ENCODE measurements at places on chromosomes 7 and 10. TPM values are rescaled to one million over a fixed set of nuclear protein-coding genes. Genes with fewer than 3 reads are reported as not detected.

DNA sequence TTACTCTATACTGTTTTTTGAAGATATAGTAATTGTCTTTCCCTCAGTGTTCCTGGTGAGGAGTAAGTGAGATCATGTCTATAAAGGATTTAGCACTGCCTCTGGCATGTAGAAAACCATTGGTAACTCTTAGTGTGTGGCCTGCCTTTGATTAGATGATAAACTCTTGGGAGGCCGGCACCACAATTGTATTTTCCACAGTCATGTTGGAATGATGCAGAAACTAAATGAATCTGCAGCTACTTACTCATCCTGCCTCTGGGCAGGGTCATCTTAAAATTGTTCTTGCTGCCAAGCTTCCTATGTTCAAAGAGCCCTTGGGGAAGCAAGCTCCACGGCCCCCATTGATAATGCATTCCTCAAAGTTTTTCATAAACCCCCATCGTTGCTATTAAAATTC is 204.6 kb downstream of the ANKRD7 start:
- H3K4me1 ChIP-seq: no peaks in the 10 kb centered on the region
- H3K36me3 ChIP-seq: no peaks in the 10 kb centered on the region
- no peak for DNase-seq
- no peak overlapping the region for H3K27ac ChIP-seq
- no peak overlapping the region for H3K4me3 ChIP-seq

DNA sequence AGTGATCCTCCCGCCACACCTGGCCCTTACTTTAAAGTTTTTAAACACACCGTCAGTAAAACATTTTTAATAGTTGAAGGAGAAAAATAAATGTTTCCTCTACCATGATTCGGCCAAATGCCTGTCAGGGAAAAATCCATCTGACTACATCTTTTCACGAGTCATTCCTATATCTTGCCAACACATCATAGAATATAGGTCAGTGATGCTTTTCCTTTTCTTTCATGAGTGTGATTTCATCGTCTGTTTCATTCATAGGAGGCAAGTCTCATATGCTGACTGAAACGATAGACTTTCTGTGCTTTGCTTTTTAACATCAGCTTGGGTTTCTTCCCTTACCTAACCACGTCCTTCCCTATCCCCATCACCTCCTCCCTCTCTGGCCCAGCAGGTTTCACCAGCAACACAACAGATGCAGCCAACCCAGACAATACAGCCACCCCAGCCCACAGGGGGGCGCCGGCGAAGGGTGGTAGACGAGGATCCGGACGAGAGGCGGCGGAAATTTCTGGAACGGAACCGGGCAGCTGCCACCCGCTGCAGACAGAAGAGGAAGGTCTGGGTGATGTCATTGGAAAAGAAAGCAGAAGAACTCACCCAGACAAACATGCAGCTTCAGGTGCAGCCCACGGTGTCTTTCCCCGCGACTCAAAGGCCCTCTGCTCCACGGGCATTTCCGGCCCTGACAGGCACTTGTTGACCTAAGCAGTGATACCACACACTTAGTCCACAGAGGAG is 149.2 kb downstream of the TRIL start:
- no peak overlapping the region for H3K27ac ChIP-seq
- no peak overlapping the region for H3K4me3 ChIP-seq
- DNase-seq: no peak
- peaks cover 2% of the 10 kb centered on the region for H3K36me3 ChIP-seq

GRCh38 chr10:26869528-26869927 is 8.8 kb upstream of the ABI1 start:
- no peak overlapping the region for H3K27ac ChIP-seq
- no peak overlapping the region for H3K4me3 ChIP-seq
- no peaks in the 10 kb centered on the region for H3K4me1 ChIP-seq
- DNase-seq: no peak

GRCh38 chr10:128009372-128010126 is 102.6 kb downstream of the PTPRE start:
- no peak overlapping the region for H3K27ac ChIP-seq
- H3K4me1 ChIP-seq: peaks cover 3% of the 10 kb centered on the region
- H3K4me3 ChIP-seq: no peak overlapping the region
- H3K36me3 ChIP-seq: no peaks in the 10 kb centered on the region
- no peaks in the 10 kb centered on the region for H3K27me3 ChIP-seq

- no peak overlapping the region for H3K27ac ChIP-seq
- H3K27me3 ChIP-seq: no peaks in the 10 kb centered on the region
- H3K4me3 ChIP-seq: no peak overlapping the region
- H3K4me1 ChIP-seq: no peaks in the 10 kb centered on the region
- no peak for DNase-seq
These were observed 80.7 kb downstream of the FANK1 start for GRCh38 chr10:125976960-125977605.

DNA sequence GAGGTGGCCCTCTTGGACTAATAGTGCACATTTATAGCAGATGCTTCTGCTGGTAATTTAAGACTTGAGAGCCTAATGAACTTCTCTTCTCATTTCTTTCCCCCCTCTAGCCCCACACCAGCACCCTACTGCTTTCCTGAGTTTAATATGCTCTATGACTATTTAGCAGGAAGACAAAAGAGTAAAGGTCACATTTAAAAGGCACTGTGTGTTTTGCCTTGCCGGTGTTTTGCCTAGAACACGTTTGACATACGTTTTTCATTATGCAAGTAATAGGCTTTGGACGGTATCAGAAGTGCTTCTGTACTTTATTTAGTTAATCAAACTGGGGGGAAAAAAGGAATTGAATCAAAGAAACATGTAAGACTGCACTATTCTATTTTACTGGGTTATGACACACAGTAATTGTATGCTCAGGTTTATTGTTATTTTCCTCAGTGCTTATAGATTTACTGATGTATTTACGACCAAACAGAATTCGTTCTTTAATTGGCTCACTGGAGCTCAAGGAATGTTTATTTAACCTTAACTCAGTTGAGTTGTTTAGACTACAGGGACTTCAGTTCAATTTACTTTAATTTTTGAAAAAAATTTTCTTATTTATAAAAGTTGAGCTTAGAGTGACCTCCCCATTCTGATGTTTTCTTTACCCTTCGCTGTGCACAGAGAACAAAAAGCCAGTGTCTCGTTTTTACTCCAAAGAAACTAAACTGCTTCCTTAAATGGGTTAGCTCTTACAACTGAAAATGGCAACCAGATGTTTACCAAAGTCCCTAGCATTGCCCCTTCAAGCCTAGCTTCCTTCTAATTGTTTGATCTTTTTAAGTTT is 35.4 kb downstream of the CPED1 start:
- H3K36me3 ChIP-seq: no peaks in the 10 kb centered on the region
- H3K27me3 ChIP-seq: no peaks in the 10 kb centered on the region
- peak overlapping the region; percentile 7 for H3K4me3 ChIP-seq
- peaks cover 76% of the 10 kb centered on the region for H3K4me1 ChIP-seq

DNA sequence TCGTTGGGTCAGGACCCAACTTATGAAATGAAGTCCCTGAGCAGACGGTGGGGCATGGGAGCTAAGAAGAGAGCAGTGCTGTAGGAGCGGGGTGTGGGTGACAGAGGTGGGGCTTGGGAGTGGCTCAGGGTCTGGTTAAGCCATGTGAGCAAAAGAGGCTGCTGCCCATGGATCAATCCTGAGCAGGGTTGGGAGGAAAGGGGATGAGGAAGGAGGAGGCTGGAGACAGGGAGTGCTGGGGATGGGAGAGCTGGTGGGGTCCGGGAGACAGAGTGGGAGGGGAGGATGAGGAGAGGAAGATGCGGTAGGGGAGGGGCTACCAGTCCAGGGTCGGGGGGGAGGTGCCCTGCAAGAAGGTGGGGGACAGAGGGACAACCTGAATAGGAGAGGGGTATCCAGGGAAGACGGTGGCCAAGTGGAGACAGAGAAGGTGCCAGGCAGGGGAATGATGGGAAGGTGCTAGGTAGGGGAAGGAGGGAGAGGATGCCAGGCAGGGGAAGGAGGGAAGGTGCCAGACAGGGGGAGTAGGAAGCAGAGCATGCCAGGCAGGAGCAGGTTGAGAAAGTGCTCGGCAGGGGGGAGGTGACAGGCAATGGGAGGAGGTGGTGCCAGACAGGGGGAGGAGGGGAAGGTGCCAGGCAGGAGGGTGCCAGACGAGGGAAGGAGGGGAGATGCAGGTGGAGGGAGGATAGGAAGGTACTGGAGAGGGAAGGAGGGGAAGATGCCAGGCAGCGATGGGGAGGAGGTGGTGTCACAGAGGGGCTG is 27.5 kb upstream of the SMARCD3 start:
- no peaks in the 10 kb centered on the region for H3K36me3 ChIP-seq
- H3K4me3 ChIP-seq: no peak overlapping the region
- no peaks in the 10 kb centered on the region for H3K27me3 ChIP-seq
- no peak overlapping the region for H3K27ac ChIP-seq
- no peak for DNase-seq

KCND2 gene
- total RNA-seq: 0.93 TPM

DNA sequence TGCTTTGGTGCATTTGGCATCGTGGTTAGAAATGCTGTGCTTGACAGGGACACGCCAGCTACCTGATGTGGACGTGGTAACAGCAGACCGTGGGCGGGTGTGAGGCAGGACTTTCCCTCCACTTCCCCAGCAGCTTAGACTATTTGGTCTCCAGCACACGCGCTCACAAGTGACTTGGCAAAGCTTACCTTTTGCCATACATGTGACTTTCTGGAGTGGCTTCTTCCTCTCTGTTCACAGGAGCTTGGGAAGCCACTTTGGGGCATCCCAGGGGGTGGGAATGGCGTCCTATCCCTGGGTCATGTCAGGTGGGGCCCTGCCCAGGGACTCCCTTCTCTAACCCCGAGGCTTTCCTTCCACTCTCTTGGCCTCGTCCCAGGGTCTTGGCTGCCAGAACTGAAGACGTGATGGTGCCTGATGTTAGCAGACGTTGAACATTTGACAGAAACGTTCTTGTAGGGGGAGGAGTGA is 228.7 kb upstream of the KLF6 start:
- peak overlapping the region; percentile 29 for H3K4me3 ChIP-seq
- no peaks in the 10 kb centered on the region for H3K36me3 ChIP-seq
- DNase-seq: no peak
- no peaks in the 10 kb centered on the region for H3K4me1 ChIP-seq
- no peak overlapping the region for H3K27ac ChIP-seq
- H3K27me3 ChIP-seq: no peaks in the 10 kb centered on the region

GRCh38 chr7:11332186-11332864 is 358.7 kb downstream of the PHF14 start:
- no peak overlapping the region for H3K4me3 ChIP-seq
- DNase-seq: no peak
- no peak overlapping the region for H3K27ac ChIP-seq

CHN2 gene
- total RNA-seq: 11.3 TPM

- peaks cover 53% of the 10 kb centered on the region for H3K27me3 ChIP-seq
- H3K4me1 ChIP-seq: no peaks in the 10 kb centered on the region
These were observed 78.9 kb downstream of the MICALL2 start for GRCh38 chr7:1380231-1380815.

- H3K36me3 ChIP-seq: no peaks in the 10 kb centered on the region
- H3K27me3 ChIP-seq: no peaks in the 10 kb centered on the region
- no peak overlapping the region for H3K4me3 ChIP-seq
- H3K4me1 ChIP-seq: no peaks in the 10 kb centered on the region
- no peak for DNase-seq
- no peak overlapping the region for H3K27ac ChIP-seq
These were observed 21.6 kb upstream of the WASL start for GRCh38 chr7:123770378-123770777.

DNA sequence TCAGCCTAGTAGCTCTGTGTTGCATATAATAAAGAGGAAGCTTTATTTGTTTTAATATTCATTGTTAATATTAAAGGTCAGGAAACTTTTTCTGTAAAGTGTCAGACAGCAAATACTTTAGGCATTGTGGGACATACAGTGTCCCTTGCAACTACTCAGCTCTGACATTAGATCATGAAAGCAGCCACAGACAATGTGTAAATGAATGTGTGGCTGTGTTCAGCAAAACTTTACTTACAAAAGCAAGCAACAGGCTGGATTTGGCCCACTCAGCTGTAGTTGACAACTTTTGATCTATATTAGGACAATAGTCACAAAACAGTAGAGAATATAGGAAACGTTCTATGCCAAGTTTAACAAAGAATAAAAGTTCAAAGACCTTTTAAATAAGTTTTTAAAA is 173.3 kb downstream of the RNLS start:
- no peaks in the 10 kb centered on the region for H3K27me3 ChIP-seq
- peaks cover 11% of the 10 kb centered on the region for H3K4me1 ChIP-seq
- no peaks in the 10 kb centered on the region for H3K36me3 ChIP-seq
- H3K27ac ChIP-seq: no peak overlapping the region

ITPRID1 gene
- not detected for total RNA-seq

Data from gastrocnemius medialis (tissue), 4 donors.